ENCODE measurements at places on chromosomes 2 and 18.
A peak's percentile ranks its signal among the peaks of the same experiment; 100 is the strongest.

GRCh38 chr18:8754995-8755960 is 49.9 kb downstream of the MTCL1 start:
- DNase-seq: no peak

DNA sequence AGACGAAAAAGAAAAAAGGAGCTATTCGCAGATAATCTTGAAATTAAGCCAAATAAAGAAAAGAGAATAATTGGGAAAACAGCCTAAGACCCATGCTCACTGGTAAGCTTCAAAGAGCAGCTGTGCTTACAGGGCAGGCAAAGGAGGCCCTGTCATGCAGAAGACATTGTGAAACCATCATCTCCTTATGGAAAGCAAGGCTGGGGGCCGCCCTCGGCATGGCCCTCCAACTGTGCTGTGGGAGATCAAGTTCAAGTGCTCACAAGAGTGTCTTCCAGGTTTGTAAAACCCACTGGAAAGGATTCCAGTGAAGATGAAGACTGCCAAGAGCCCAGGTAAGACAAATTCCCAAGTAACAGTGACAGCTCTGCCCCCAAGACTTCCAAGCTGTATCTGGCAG is 32.2 kb downstream of the ACVR1 start:
- DNase-seq: no peak

DNA sequence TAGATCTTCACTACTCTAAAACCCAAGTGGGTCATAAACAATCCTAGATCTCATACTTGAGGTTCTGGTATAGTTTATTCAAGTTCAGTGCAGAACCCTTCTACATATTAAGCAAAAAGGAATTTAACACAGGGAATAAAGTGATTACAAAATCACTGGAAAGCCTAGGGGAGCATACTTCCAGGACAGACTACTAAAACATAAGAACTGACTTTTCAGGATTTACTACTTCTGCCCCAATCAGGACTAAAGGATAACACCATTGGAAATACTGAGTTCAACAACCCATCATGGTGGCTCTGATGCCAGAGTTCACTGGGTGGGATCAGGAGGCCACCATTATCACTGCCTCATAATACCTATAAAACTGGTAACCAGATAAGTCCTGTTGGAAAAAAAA is 123.6 kb downstream of the DNAH7 start:
- DNase-seq: no peak

DNA sequence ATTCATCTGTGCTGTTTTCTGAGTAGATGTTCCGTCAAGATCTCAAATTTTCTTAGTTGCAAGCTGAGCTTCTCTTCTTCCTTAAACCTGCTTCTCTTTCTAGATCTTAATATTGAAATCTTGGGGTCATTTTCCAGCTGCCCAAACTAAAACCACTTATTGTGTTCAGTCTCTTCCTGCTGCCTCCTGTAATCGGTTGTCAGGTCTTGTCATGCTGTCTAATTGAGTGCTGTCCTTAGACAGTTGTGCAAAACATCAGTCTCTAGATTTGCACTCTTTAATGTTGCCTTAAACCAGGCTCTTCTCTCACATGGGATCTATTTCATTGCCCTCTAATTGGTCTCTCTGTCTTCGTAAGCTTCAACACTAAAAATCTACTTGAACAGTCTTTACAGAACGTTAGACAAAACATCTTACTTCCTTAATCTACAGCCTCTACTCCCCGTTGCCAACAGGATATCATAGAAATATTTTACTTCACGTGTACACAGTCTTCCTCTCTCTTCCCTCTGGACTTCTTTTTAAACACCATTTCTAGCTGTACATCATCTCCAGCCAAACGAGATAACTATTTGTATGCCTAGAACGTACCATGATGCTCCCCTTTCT is 34.9 kb downstream of the GPD2 start:
- DNase-seq: no peak

- no peak for DNase-seq
Measured at GRCh38 chr2:103527278-103527677, 765.4 kb downstream of the TMEM182 start.

- DNase-seq: no peak
Measured at GRCh38 chr18:12921178-12921577, 26.6 kb upstream of the SEH1L start.

DNA sequence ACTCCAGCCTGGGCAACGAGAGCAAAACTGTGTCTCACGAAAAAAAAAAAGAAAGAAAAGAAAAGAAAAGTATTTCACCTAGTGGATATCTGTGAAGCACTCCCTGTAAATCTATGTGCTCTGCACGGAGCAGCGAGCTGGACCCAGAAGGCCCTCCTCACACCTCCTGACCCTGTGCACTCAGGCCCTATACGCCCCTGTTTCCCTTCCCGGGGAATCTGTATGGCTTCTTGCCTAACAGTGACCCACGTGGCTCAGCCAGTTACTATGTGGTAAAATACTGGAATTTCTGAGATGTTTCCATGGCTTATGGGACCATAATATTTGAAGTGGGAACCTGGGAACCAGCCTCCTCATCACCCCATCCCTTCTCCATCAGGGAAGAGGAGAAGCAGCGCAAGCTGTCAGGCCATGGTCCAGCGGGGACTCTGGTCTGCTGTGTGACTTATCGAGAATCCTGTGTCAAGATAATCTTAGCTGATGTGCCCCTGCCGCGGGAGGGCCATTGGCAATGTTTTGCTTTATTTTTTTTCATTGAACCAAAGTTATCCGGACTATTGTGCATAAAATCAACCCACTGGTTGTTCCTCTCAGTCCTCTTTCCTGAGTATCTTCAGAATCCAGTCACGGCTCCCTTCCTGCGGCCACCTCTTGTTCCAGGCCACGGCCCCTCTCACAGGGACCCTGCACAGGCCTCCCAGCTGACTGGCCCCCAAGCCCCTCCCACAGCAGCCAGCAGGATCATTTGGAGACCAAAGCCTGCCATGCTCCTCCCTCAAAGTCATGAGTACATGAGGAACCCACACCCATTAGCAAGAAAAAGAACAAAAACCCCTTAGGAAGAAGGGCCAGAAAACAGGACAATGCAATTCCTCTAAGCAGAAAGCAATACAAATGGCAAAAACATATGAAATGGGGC is 30.6 kb downstream of the SDC1 start:
- no peak for DNase-seq

GRCh38 chr2:211833582-211834279 is 704.9 kb downstream of the ERBB4 start:
- DNase-seq: no peak

DNA sequence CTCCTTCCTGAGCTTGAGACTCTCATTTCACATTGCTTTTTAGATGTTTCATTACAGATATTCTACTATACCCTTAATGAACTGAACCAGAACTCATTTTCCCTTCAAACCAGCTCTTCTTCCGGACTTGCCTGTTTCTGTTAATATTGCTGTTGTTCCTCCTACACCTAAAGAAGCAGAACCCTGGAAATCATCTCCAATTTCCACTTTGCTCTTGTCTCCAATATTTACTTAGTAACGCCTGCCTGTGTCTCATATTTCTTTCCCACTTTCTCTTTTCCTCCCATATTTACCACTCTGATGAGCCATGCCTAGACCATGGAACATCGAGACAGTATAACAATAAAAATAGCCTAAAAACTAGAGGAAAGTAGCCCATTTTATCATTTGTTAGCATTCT is 17.9 kb upstream of the GMCL1 start:
- DNase-seq: no peak

GRCh38 chr2:9330612-9331270 is 92.6 kb downstream of the ITGB1BP1 start:
- DNase-seq: no peak

GRCh38 chr2:101040761-101041160 is 38.7 kb downstream of the RPL31 start:
- DNase-seq: no peak

- DNase-seq: no peak
Measured at GRCh38 chr2:70751881-70752280, 16.1 kb downstream of the ADD2 start.

- no peak for DNase-seq
Measured at GRCh38 chr18:48828691-48829442, 121.9 kb downstream of the SMAD7 start.

- no peak for DNase-seq
Measured at GRCh38 chr2:48120112-48120511, 213.8 kb upstream of the FBXO11 start.

DNA sequence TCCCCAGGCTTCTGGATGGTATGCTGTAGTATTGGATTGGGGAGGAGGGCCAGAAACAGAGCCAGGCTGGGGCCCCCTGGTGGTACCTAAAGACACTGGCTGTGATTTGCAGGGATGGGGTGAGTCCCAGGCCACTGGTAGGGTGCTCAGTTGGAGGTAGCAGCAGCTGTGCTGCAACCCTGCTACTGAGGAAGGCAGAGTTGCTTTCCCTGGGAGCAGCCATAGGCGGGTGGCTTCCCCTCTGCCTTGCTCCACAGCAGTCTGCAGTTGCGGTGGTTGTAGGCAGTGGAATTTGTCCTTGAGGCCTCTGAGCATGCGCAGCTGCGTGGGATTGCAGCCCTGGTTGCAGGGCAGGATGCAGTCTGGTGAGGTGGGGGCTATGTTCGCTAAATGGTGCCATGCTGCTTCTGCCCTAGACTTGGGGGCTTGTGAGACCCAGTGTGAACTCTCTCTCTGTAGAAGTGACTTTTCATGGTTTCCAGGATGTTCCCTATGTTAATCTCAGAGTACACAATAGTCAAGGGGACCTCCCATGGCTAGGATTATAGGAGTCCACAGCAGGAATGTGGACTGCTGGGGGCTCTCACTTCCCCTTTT is 443.5 kb downstream of the XIRP2 start:
- DNase-seq: no peak

DNA sequence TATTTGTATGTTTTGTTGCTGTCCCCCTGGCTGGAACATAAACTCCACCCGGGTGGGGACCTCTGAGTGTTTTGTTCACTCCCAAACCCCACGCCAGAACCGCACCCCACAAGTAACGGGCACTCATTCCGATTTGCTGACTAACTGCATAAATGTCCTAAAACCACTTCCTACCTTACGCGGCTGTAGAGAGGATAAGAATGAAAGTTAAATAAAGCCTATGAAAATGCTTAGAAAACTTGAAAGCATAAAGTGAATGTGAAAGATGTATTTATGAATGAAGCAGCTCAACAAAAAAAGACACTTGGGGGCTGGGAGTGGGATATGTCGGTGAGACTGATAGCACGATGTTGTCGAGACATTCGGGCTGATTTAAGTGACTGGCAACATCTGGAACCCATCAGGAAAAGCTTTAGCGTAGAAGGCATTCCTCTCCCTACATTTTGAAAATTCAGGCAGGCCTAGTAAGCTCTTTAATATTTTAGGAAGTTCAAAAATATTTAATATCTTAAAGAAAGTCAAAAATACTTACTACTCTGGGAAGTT is 206.7 kb downstream of the SH3RF3 start:
- DNase-seq: no peak

- no peak for DNase-seq
Measured at GRCh38 chr2:159298967-159299366, 12.5 kb upstream of the WDSUB1 start.

- no peak for DNase-seq
Measured at GRCh38 chr2:224268441-224268840, 133.5 kb downstream of the FAM124B start.

- peak; percentile 47 for DNase-seq
Measured at GRCh38 chr2:176464886-176465564, 195.8 kb downstream of the MTX2 start.

- DNase-seq: no peak
Measured at GRCh38 chr2:15449556-15450236, 111.4 kb downstream of the NBAS start.

DNA sequence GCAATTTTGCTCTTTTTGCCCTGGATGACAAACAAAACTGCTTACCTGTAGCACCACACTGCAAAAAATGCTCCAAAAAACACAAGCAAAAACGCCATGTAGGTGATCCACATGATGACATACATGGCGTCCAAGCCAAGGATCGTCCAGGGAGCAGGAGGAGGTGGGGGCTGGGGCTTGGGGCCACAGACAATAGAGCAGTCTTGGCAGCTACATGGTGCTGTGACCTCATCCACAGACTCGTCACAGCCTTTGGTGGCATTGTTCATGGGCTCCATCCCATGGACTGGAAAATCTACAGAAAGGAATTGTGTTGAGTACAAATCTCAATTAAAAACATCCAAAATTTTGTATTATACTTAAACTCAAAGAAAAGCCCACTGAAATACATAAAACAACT is 26.1 kb downstream of the NPC1 start:
- DNase-seq: peak; percentile 95

- DNase-seq: no peak
Measured at GRCh38 chr2:120508567-120509041, 162.7 kb downstream of the INHBB start.

GRCh38 chr2:7356909-7357584 is 439.8 kb downstream of the RNF144A start:
- no peak for DNase-seq

GRCh38 chr2:39144416-39144815 is 23.6 kb upstream of the SOS1 start:
- DNase-seq: no peak

GRCh38 chr2:203948733-203949132 is 12.2 kb downstream of the ICOS start:
- no peak for DNase-seq

DNA sequence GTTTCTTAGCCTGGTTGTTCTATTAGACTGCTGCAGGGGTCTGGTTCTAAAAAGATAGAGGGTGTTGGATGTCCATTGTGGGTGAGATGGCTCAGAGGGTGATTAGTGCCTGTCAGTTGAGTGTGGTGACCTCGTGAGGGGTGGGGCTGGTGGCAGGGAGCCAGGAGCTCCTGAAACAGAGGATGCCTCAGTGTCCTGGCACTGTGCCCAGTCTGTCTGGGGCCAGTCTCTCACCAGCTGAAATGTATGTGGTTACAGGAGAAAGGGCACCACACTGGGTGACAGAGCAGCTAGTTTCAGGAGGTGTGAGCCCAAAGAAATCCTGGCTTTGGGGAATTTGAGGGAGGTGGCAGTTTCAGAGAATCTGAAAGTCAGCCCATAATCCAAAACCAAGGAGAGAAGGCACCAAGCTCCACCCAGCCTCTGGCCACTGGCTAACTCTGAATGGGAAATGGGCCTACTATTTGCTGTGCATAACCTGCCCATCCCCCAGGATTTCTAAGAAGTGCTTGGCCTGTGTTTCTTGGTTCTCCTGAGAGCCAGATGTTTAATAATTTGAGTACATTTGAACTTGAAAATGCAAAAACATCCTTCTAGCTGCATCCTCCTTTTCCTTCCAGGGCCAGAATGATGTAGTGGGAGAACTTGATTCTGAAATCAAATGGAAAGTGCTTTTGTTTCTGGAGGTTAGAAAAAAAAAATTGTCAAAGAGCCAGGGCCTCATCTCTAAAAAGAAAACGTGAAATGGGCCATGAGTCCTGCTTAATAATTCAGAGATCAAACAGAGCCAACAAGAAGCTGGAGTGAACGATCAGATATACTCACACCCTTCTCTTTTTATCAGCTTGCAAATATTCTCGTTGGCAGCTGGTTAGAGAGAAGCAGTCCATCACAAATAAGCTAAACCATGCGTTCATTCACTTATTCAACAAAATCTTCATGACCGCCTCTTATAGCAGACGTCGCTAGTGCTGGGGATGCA is 92.3 kb downstream of the B3GNT2 start:
- DNase-seq: no peak

- DNase-seq: no peak
Measured at GRCh38 chr18:70250781-70251180, 38.1 kb upstream of the SOCS6 start.

- DNase-seq: no peak
Measured at GRCh38 chr2:78967294-78967693, 58.2 kb upstream of the REG3G start.

All from posterior cingulate gyrus (tissue), 11 donors.